ENCODE measurements at places on chromosomes 4 and X. TPM values are rescaled to one million over a fixed set of nuclear protein-coding genes. Genes with fewer than 3 reads are reported as not detected.

GRCh38 chrX:1392376-1393068 lies 609 bp upstream of the SLC25A6 start:
- DNase-seq = peak; percentile 52

DNA sequence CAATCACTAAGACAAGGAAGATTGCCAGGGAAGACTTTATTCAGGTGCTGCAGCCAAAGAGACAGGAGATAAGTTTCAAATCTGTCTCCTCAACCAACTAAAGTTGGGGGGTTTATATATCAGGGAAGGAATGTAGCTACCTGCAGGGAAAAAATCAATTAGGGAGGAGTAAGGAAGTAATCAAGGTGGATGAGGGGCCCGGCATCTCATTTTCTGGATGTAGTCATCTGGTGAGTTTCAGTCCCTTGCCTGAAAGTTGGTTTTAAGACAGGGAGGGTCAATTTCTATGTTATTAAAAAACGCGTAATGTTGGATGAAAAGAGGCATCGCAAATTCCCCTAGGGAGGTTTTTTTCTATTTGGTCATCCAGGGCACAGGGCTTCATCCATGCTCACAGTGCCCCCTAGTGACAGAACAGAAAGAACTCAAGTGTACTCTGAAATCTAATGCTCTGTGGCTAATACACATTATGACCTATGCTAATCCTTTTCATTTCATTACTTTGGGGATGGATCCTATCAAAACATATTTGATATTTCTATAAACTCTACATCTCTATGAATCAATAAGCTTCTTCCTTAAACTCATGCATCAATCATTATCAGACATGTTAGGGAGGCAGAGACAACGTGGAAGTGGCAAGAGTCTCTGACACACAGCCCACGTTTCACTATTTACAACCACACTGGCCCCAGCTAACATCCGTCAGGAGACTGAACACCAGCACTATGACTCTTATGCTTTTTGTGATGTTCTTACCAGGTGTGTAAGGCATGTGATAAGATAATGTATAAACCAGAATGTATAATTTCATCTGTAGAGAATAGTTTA lies 1577.0 kb upstream of the TENM3 start:
- no peak for DNase-seq

TBC1D25 gene
- 10.6 TPM for polyA plus RNA-seq

GRCh38 chr4:184795214-184795844 lies 30.4 kb downstream of the ACSL1 start:
- no peak for DNase-seq

- DNase-seq = no peak
These were observed 932.1 kb upstream of the SLIT2 start for GRCh38 chr4:19319607-19320006.

- no peak for DNase-seq
These were observed 134.3 kb upstream of the VCX2 start for GRCh38 chrX:8305350-8305749.

Data from left renal cortex interstitium (tissue), 4 donors.